ENCODE measurements at places on chromosomes 2 and 18. TPM values are rescaled to one million over a fixed set of nuclear protein-coding genes. Genes with fewer than 3 reads are reported as not detected.

DNA sequence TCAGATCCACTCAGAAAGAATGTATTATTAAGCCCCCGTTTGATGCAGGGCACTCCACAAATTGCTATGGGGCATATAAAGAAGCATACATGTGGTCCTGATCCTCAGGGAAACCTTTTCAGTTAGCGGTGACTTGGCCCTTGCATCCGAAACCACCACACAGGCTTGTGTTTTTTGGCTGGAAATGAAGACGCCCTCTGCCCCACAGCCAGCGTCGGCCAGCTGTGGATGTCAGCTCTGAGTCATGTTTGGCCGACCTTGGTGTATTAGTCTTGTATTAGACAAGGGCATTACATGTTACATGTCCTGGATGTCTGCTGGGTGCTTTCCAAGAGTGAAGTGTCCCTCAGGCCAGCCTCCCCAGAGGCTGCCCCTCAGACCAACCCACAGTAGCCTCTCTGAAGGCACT lies 107.6 kb upstream of the MAP3K20 start:
- H3K27me3 ChIP-seq = no peaks in the 10 kb centered on the region
- no peak for DNase-seq
- H3K36me3 ChIP-seq = no peaks in the 10 kb centered on the region
- no peak overlapping the region for H3K27ac ChIP-seq
- no peaks in the 10 kb centered on the region for H3K4me1 ChIP-seq

GRCh38 chr2:84160453-84160852 lies 298.6 kb downstream of the SUCLG1 start:
- H3K27ac ChIP-seq = no peak overlapping the region
- no peaks in the 10 kb centered on the region for H3K36me3 ChIP-seq
- no peak for DNase-seq
- H3K4me1 ChIP-seq = no peaks in the 10 kb centered on the region

DNA sequence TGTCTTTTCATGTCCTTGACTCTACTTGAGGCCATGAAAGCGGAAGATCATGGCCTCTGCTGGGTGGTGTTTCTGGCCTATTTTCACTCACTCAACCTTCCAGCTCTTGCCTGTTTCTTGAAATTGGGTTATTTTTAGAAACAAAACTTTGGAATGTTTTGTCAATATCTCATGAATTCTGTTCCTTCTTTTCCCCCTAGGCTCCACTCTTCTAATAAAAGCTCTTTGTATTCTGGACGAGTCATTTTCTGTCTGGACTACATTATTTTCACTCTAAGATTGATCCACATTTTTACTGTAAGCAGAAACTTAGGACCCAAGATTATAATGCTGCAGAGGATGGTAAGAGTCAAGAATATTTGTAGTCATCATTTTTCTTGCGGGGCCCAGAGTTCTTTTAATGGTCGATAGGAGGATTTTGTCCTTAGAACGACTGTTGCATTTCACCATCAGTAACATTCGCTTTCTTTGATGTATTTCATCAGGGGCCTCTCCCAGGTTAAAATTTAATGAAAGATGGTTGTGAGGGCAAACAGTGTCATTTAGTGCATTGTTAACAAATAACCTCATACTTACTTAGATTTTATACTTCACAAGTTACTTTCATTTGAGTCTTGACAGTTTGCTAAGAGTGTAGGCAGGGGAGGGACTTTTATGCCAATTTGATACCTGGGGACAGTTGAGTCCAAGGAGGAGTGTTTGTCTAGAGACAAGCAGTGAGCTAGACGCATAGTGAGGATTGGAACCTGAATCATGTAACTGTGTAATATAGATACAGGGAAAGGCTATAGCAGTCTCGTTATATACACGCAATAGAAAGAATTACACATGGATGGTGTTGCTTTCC lies 64.6 kb downstream of the TRPM8 start:
- H3K27me3 ChIP-seq = no peaks in the 10 kb centered on the region
- H3K36me3 ChIP-seq = no peaks in the 10 kb centered on the region
- H3K4me1 ChIP-seq = no peaks in the 10 kb centered on the region
- H3K4me3 ChIP-seq = no peak overlapping the region

Gene CFAP221
- 3.5 TPM for total RNA-seq

GRCh38 chr2:178280244-178280852 lies 86.0 kb downstream of the OSBPL6 start:
- H3K27ac ChIP-seq = no peak overlapping the region
- DNase-seq = no peak
- H3K4me3 ChIP-seq = no peak overlapping the region
- H3K27me3 ChIP-seq = no peaks in the 10 kb centered on the region

Gene DOK6
- 0.83 TPM for total RNA-seq

Gene PLEKHH2
- total RNA-seq = 158 TPM

- DNase-seq = no peak
- H3K4me1 ChIP-seq = no peaks in the 10 kb centered on the region
- no peak overlapping the region for H3K4me3 ChIP-seq
- no peak overlapping the region for H3K27ac ChIP-seq
- H3K36me3 ChIP-seq = no peaks in the 10 kb centered on the region
These were observed 29.0 kb upstream of the ID2 start for GRCh38 chr2:8652774-8653426.

DNA sequence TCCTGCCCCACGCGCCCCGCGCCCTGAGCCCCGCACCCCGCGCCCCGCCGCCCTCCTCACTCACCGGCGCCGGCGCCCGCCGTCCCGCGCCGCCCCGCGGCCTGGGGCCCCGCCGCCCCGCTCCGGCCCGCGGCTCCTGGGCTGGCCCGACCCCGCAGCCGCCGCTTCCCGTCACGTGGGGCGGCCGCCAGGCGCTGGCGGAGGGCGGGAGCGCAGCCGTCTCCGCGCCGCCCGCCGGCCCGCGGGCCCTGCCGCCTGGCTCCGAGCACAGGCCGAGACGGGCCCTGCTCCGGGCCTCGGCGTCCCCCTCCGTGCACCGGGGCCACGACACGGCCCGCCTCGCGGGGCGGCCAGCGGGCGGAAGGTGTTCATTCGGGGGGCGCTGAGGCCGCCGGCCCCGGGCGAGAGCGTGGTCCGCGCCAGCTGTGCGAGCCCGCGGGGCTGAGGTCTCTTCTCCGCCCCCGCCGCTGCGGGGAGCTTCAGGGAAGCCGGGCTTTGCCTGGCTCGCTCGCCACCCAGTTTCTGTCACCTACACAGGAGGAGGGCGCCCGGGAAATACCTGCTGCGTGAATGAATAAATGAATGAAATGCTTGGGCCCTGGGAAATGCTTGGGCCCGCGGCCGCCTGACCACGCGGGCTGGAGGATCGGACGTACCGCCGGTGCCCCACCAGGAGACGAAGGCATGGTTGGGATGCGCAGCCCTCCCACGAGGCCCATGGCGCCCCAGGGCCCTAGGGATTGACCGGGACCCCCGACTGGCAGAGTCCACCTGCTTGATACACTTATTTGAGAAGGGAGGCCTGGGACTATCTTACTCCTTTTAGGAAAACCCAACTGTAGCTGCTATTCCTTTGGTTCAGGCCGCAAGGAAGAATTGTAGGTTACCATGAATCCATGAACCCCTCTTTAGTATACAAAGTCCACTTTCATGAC lies at the start of gene TGFBRAP1:
TSS of gene TGFBRAP1 (minus strand) at position 175 of the 935 bp plus-strand sequence. CDS start 21,434 bp downstream, outside the sequence.
- H3K27me3 ChIP-seq = no peaks in the 10 kb centered on the region
- peak; percentile 82 for DNase-seq
- no peaks in the 10 kb centered on the region for H3K36me3 ChIP-seq
- H3K4me3 ChIP-seq = peak within 1 kb of the TSS; percentile 79
- H3K27ac ChIP-seq = peak within 1 kb of the TSS; percentile 91

DNA sequence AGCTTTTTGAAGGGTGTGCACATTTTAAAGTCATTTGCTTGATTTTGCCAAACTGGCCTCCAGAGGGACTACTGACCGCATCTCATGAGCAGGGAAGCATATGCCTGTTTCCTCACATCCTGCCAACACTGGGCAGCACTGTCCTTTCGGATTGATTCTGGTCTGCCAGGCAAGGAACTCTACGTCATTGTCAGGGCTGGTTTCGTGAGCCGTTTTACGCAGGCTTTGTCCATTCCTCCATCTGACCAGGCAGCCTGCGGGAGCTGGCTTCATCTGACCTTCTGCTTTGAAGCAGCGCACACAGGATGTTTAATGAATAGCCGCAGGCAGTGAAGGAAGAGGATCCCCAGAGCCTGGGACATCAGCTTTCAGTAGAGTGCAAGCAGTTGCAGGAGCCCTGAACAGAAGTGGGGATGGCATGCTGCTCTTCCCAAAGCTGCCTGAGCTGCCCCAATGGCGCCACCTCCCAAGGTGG lies 46.3 kb upstream of the SEMA4C start:
- DNase-seq = no peak
- no peaks in the 10 kb centered on the region for H3K36me3 ChIP-seq
- no peaks in the 10 kb centered on the region for H3K27me3 ChIP-seq
- no peak overlapping the region for H3K27ac ChIP-seq
- peaks cover 7% of the 10 kb centered on the region for H3K4me1 ChIP-seq

Gene MRO
- not detected for total RNA-seq

DNA sequence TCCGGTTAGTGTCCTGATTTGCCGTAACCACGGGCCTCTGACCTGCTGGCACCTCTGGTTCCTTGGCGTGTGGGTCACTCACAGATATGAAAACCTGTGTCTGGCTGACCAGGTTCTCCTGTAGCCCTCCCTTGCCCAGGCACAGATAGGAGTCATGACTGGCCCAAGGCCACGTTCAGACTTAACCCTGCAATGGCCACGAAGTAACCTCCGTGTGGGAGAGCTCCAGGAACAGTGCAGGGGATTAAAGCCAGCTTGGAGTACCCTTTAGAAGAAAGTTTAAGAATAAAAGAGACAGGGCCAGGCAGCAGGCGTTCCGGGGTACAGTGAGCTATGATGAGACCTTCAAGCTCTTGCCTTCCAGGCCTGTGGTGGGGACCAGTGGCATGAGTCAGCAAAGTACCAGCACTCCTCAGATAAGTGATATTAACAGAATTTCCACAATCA lies 25.5 kb downstream of the CENPO start:
- no peaks in the 10 kb centered on the region for H3K27me3 ChIP-seq
- peak; percentile 40 for DNase-seq
- H3K36me3 ChIP-seq = no peaks in the 10 kb centered on the region
- no peaks in the 10 kb centered on the region for H3K4me1 ChIP-seq
- no peak overlapping the region for H3K27ac ChIP-seq

- no peak overlapping the region for H3K4me3 ChIP-seq
- no peak for DNase-seq
- H3K27me3 ChIP-seq = no peaks in the 10 kb centered on the region
- no peaks in the 10 kb centered on the region for H3K4me1 ChIP-seq
- no peak overlapping the region for H3K27ac ChIP-seq
These were observed 48.6 kb downstream of the GALNT14 start for GRCh38 chr2:31089645-31090044.

Gene CNDP1
- total RNA-seq = not detected

Gene B3GNT7
- 105 TPM for total RNA-seq

Gene ASXL2
- total RNA-seq = 17.0 TPM

DNA sequence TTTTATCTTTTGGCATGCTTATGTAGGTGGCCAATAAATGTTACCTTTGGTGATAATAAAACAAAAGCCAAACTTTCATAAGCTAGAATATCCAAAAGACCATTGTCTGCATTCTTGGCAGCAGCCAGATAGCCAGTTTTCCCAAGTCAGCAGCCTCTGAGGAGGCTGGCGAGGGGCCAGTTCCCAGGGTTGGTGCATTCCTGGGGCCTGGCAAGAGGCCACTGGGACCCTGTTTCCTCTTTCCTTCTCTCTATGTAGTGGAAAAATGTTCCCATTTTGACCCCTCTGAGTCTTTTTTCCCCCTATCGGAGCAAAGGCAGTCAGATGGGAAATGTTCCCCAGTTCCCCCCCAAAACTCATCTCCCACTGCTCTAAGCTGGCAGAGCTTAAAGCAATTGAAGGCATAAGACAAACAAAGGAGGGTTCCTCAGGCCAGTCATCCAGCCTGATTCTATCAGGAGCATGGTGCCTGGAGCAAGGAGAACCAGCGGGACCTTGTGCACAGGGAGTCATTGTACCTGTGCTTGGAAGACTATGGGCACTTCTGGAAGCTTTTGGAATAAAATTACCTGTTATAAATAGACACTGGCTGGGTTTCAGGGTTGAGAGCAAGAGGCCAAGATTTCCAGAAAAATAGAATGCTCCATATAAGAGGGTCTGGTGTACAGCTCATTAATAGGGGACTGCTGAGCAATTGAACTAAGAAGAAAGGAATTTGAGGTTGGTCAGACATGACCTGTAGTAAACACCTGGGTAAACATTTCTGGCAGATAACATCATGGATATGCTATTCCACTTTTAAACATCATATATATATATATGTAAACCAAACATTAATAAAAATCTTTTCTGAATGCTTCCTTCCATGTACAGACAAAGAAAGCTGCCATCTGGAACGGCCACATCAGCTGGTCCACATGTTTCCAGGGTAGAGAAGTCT lies 63.4 kb downstream of the NCKAP5 start:
- H3K4me3 ChIP-seq = no peak overlapping the region
- no peaks in the 10 kb centered on the region for H3K4me1 ChIP-seq
- no peaks in the 10 kb centered on the region for H3K36me3 ChIP-seq

DNA sequence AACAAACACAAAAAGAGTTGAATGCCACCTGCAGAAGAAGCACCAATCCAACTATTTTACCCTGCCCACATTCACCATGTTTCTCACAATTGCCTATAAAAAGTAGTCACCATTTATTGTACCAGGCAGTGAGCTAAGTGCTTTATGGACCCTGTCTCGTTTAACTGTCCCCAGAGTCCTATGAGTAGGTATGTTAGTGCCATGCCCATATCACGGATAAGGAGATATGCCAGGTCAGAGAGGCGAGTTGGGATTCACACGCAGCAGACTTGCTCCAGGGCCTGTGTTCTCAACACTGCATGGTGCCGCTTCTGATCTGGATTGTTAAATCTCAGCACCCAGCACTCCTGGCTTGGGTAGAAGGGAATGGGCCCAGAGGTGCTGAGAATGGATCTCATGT lies 49.1 kb upstream of the CYP1B1 start:
- no peak overlapping the region for H3K27ac ChIP-seq
- H3K4me3 ChIP-seq = no peak overlapping the region
- no peaks in the 10 kb centered on the region for H3K36me3 ChIP-seq
- H3K27me3 ChIP-seq = no peaks in the 10 kb centered on the region
- no peaks in the 10 kb centered on the region for H3K4me1 ChIP-seq
- DNase-seq = no peak

GRCh38 chr18:71442731-71443141 lies 1101.4 kb downstream of the CBLN2 start:
- no peak for DNase-seq
- no peaks in the 10 kb centered on the region for H3K36me3 ChIP-seq
- H3K27me3 ChIP-seq = no peaks in the 10 kb centered on the region

- no peak overlapping the region for H3K27ac ChIP-seq
- no peaks in the 10 kb centered on the region for H3K36me3 ChIP-seq
- H3K4me1 ChIP-seq = no peaks in the 10 kb centered on the region
These were observed 171.9 kb upstream of the CNTNAP5 start for GRCh38 chr2:123853161-123853560.

Gene STARD6
- total RNA-seq = not detected

DNA sequence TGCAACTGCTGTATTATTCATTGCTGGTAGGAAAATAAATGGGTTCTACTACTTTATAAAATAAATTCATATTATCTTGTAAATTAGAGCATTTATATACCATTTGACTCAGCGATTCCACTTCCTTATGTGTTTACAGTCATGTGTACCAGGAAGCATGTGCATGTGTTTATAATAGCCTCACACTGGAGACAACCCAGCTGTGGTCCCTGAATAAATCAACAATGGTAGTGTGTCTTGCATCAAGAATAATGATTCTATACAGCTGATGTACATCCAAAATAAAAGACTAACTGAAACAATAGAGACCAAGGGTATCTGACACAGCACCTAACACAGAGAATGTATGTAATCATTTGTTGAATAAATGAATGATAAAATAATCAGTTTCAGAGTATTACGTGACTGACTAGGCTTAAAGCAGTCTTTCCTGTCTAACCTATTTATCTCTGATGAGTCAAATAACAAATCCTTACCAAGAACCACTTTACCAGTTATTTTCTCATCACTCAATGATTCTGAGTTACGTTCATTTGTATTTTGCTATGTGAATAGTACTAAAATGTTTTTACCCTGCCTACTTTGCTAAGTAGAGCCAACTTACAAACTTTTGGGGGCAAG lies 216.8 kb downstream of the UBE2E3 start:
- no peak overlapping the region for H3K4me3 ChIP-seq
- no peak overlapping the region for H3K27ac ChIP-seq
- no peaks in the 10 kb centered on the region for H3K36me3 ChIP-seq
- DNase-seq = no peak
- no peaks in the 10 kb centered on the region for H3K4me1 ChIP-seq

All from Peyer's patch (tissue), 4 donors.